ENCODE measurements at places on chromosomes 2 and 18.
A peak's percentile ranks its signal among the peaks of the same experiment; 100 is the strongest.

- DNase-seq: no peak
Measured at GRCh38 chr2:235032466-235032865, 80.6 kb downstream of the SH3BP4 start.

GRCh38 chr2:47165001-47165555 lies 10.0 kb upstream of the STPG4 start:
- no peak for DNase-seq

GRCh38 chr2:126981476-126981875 lies 82.8 kb downstream of the TEX51 start:
- peak; percentile 70 for DNase-seq

- DNase-seq: no peak
Measured at GRCh38 chr2:127669056-127669455, 6.3 kb downstream of the LIMS2 start.

DNA sequence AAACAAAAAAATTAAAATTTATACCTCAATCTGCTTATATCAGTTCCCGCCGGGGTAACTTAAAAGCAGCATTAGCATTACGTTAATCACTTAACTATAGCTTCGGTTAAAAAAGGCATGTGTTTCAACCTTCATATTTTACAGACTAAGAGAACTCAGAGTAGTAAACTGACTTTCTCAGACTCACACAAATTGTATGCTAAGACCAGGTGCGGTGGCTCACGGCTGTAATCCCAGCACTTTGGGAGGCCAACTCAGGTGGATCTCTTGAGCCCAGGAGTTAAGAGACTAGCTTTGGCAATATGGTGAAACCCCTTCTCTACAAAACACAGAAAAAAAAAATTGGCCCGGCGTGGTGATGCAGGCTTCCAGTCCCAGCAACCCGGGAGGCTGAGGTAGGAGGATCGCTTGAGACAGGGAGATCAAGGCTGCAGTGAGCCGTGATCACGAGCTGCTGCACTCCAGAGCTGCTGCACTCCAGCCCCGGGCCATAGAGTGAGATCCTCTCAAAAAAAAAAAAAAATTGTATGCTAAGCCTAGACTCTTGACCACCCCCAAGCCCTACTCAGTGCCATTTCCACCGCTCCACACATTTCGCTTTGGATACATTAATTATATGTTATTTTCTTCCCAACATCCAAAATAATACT lies 2.4 kb downstream of the HNRNPLL start:
- peak; percentile 49 for DNase-seq

- DNase-seq: no peak
Measured at GRCh38 chr2:47177043-47177565, 22.0 kb upstream of the STPG4 start.

- no peak for DNase-seq
Measured at GRCh38 chr18:59460072-59460420, 101.0 kb upstream of the LMAN1 start.

DNA sequence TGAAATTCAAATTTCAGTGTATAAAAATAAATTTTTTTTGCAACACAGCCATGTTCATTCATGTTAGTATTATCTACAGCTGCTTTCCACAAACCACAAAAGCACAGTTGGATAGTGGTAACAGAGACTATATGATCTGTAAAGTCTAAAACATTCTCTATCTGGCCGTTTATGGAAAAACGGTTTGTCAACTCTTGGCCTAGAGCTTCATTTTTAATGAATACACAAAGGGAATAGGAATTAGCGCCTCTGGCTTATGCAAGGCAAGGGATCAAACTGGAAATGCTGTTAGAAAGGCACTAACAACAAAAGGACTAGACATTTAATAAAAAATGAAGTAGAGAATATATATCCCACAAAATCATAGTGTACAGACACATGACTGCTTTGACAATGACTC lies 211.9 kb downstream of the EXOC6B start:
- no peak for DNase-seq

- no peak for DNase-seq
Measured at GRCh38 chr2:107235491-107236254, 349.7 kb upstream of the ST6GAL2 start.

DNA sequence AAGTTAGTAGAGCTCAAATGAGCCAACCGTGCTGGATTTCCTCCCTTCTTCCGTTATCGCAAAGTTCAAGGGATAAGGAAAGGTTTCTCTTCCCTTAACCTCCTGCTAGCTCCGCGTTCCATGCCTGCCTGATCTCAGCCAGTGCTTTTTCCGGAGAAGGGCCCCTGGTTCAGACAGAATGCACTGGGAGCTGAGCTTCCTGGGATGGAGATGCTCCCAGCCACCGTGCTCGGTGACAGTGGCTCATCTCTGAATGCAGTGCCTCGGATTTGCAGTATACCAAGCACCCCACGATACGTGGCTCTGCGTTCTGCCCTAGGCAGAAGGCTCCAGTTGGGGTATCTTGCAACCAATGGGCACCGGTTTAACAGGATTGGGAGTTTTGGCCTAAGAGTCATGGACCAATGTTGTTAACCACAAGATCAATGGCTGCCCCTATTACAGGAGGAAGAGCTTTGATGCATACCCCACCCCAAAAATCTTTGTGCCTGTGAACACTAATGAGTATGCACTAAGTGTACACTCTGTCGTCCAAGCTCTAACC lies 876 bp downstream of the CNTNAP5 start:
- DNase-seq: no peak

Measured in mesenchymal stem cell (in vitro differentiated cells and primary cell).